ENCODE measurements at places on chromosomes 1 and 21.
A peak's percentile ranks its signal among the peaks of the same experiment; 100 is the strongest.

DNA sequence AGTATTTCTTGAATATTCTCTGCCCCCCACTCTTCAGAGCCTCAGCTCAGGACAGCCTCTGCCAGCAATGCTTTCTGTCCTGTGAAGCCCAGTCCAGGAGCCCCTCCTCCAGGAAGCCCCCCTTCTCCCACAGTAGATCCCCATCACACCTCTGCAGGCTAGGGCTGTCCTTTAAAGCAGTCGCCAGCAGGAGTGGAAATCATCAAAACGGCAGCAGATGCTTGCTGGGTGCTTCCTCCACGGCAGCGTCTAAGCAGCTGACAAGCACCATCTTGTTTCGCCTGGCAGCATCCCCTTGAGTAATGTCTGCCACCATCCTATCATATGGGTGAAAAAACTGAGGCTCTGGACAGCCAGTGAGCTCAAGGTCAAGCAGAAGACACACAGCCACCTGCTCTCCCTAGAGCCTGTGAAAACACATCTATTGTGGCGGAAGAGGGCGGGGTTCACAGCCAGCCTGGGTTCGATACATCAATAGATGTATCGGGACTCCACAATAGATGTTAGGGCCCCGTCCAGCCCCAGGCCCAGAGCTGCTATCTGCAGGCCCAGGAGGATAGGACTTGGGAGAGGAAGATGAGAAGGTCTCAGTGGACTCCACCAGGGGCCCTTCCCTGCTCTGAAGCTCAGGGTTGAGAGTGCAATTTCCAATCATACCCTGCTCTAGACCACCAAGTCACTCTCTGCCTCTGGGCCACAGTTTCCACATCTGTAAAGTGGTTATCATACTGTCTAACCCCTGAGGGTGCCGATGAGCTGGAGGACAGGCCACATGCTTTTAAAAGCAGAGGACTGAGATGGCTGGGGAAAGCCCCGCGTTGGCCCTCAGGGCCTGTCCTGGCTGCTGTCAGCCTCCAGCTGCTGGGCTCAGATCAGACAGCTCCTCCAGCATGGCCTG is 17.5 kb downstream of the RUNX3 start:
- DNase-seq = no peak

DNA sequence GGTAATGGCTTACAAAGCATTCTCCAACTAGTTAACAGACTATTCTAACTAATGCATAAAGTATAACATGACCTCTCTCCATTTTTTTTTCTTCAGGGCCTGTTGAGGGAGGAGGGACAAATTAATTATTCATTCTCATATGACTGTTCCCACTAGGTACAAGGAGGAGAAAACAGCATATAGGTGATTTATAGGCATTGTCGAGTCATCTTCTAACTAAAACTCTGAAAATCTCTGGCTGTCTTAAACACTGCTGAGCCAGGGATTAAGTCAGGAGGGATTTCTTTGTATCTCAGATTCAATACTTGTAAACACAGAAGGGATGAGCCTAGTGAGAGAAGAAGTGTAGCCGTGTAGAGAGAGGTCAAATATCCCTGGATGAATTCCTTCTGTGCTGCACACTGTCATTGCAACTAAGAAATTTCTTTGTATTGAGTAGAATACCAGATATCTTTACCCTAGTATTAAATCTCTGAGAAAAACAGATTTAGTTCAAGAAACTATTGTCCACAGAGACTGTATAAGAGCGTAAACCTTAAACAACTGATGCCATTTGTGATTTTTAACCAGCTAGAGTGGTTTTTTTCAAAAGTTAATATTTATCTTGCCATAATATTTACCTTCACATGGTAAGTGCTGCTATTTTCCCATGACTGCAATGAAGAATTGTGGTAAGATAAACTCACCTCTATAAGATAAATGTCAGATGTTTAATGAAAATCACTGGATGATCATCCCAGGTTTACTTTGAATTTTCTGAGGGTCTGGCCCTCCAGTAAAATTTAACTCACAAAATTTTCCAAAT is 465.3 kb downstream of the RWDD3 start:
- no peak for DNase-seq

GRCh38 chr1:88219521-88219920 is 464.6 kb upstream of the PKN2 start:
- DNase-seq = no peak

GRCh38 chr1:89068291-89068690 is 3.3 kb upstream of the GBP1 start:
- no peak for DNase-seq

DNA sequence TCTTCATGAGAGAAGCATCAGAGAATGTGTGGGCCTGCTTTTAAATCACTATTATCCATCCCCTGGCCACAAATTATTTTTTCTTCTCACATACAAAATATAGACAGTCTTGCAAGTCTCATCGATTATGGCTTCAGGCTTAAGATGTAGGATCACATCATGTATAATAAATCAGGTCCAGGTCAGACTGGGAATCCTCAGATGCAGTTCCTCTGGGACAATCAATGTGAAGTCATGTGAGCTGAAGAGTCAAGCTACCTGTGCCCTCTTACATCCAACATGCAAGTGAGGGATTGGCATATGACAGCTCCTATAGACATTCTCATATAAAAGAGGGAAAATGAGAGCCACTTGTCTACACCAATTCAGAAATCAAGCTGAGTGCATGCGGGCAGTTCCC is 631.8 kb downstream of the PTPRU start:
- DNase-seq = no peak

DNA sequence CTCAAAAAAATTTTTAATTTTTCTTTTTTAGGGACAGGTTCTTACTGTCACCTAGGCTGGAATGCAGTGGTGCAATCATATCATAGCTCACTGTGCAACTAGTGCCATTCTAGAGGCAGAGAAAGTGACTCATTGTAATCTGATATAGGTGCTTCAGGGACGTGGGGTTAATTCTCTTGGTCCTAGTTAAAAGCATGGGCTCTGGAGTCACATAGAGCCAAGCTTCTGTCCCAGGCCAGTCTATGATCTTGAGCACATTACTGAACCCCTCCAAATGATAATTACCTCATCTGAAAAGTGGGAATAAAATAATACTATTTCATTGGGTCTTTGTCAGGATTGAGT is 1.1 kb upstream of the ADIPOR1 start:
- peak; percentile 5 for DNase-seq

GRCh38 chr1:66396212-66396890 is 137.6 kb upstream of the SGIP1 start:
- no peak for DNase-seq

DNA sequence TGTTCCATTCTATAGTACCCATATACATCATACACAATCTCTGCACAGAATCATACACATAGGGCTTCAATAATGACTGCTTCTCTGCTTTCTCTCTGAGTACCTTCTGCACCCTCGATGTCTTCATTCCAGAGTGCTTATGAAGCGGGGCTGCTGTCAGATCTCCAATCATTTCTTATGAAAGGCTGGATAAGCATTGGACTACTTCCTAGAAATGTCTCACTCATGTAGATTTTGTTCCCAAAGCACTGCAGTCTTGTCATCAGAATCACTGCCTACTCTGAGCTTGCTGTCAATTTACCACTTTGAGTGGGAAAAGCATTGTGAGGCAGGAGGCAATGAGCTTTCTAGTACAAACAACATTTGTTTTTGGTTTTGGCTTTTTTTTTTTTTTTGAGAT is 179.0 kb downstream of the SLC35F3 start:
- DNase-seq = no peak

Data from NCI-H510A (cell line).